ENCODE measurements at places on chromosomes 6 and 20.

- peak; percentile 60 for DNase-seq
Observed at GRCh38 chr6:48775157-48775556, 664.2 kb upstream of the PTCHD4 start.

DNA sequence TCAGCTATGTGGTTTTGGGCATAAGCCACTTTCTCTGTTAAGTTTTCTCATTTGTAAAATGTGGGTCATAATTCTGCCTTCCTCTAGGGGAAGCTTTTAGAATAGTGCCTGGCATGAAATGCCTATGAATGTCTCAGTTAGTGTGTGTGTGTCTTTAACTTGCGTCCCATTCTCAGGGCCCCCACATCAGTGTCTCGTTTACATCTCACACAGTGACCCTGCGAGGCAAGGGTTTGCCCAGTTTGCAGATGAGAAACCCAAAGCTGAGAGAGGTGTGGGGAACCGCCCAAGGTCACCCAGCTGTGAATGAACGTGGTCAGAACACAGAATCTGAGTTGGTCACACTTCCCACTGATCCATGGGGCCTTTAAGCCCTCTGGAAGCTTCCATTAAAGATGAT is 14.1 kb downstream of the DYNLRB1 start:
- DNase-seq, result no peak

GRCh38 chr20:60200305-60200918 is 242.2 kb downstream of the CDH26 start:
- no peak for DNase-seq

DNA sequence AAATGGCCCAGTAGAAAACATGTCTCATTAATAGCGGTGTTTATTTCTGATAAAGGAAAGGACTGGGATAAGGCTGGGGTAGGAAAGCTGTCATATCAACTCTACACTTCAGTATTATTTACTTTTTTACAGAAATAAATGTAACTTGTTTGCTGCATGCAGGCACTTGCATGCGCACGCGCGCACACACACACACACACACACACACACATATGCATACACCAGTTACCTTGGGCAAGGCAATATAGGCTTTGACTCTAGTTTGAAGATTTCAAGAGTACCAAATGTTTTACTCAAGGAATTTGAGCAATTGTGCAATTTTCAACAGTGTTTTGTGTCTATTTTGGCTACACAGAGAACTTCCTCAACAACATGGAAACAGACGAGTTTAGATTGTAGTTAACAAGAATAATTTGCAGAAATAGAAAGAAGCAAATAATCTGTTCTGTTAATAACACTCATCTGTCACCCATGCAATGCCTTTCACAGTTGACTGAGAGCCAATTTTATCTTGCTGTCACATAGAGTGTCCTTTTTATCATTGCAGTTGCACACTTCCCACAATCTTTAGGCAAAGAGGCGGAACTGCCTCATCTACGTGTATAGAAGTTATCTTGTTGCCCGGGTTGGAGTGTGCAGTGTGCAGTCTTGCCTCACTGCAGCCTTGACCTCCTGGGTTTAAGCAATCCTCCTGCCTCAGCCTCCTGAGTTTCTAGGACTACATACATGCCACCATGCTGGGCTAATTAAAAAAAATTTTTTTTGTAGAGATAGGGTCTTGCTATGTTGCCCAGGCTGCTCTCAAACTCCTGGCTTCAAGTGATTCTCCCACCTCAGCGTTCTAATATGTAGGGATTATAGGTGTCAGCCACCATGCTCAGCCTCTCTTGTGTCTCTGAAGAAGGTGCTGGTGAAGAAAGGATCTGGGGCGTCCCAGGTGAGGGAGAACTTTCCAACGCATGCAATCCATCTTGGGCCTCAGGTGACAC is 74.8 kb upstream of the SHLD1 start:
- peak; percentile 48 for DNase-seq

- no peak for DNase-seq
Observed at GRCh38 chr20:8208226-8208625, 76.2 kb downstream of the PLCB1 start.

GRCh38 chr20:58810116-58810878 is 40.4 kb downstream of the GNAS-AS1 start:
- no peak for DNase-seq

DNA sequence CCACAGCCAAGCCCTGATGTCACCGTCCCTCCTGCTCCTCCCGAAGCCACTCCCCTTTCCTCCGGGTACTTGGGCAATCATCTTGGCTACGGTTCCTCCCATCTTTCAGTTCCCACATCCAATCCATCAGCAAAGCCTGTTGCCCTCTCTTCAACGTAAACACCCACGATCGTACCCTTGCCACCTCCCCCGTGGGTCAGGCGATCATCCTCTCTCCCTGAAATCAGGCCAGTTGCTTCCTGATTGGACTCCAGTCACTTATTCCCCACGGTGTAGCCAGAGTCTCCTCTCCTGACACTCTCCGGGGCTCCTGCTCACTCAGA is 44.5 kb downstream of the SULF2 start:
- no peak for DNase-seq

DNA sequence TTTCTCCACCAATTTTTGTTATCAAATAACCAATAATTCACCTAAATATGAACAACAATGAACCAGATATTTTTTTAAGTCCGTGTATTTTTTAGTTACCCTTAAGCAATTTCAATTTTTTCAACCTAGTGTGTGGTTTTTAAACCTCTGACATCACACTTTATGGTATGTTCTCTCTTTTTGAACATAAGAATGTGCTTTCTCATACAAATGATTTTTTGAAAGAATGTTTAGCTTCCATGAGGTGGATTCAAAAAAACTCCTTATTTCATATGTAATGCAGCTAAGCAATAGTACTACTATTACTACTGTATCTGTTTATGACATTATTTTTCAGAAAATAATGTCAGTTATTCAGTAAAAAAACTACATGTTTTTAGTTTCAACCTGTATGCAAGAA is 19.4 kb upstream of the MEI4 start:
- no peak for DNase-seq

GRCh38 chr6:56803594-56803993 is 151.3 kb upstream of the BEND6 start:
- peak; percentile 67 for DNase-seq

GRCh38 chr20:19453410-19453809 is 241.0 kb downstream of the SLC24A3 start:
- DNase-seq, result no peak

GRCh38 chr6:9095729-9096128 is 660.4 kb upstream of the SLC35B3 start:
- no peak for DNase-seq

GRCh38 chr6:96948631-96949030 is 24.1 kb downstream of the KLHL32 start:
- no peak for DNase-seq

Measured in cardiac fibroblast (primary cell).